ENCODE measurements at places on chromosomes 1 and 21.

GRCh38 chr21:41865002-41865777, 14.0 kb downstream of the PRDM15 start:
- DNase-seq = no peak

DNA sequence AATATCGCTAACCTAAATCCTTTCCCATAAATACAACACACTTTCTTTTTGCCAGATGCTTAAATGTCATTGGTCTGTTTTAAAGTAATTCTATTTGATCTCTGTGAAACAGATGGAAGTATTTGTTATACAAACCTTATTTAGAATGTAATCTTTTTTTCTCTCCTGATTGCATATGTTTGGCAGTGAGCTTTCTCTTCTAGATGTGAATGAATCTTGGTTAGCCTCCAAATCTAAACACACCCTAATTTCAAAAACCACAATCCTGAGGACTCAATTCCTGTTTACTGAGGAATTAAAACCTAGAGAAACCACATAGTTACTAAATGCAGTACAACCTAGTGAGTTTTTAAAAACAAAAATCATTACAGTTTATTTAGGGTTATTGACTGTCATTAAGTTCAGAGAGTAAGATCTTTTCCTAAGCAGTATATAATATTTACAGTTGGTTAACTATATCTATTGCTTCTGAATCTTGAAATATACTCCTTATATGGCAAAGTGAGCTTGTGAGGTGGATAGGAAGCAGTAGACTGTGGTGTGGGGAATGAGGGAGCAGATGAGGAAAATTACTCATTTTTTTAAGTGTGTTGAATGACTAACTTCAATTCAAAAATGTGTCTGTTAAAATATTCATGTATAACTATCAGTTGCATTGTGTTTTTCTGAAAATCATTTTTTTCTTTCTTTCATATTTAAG, 218.7 kb downstream of the FMN2 start:
- no peak for DNase-seq

- DNase-seq = no peak
These were observed 500 bp upstream of the DOCK7 start for GRCh38 chr1:62688687-62689085.

- DNase-seq = no peak
These were observed 27.8 kb upstream of the SLC26A9 start for GRCh38 chr1:205971082-205971481.

DNA sequence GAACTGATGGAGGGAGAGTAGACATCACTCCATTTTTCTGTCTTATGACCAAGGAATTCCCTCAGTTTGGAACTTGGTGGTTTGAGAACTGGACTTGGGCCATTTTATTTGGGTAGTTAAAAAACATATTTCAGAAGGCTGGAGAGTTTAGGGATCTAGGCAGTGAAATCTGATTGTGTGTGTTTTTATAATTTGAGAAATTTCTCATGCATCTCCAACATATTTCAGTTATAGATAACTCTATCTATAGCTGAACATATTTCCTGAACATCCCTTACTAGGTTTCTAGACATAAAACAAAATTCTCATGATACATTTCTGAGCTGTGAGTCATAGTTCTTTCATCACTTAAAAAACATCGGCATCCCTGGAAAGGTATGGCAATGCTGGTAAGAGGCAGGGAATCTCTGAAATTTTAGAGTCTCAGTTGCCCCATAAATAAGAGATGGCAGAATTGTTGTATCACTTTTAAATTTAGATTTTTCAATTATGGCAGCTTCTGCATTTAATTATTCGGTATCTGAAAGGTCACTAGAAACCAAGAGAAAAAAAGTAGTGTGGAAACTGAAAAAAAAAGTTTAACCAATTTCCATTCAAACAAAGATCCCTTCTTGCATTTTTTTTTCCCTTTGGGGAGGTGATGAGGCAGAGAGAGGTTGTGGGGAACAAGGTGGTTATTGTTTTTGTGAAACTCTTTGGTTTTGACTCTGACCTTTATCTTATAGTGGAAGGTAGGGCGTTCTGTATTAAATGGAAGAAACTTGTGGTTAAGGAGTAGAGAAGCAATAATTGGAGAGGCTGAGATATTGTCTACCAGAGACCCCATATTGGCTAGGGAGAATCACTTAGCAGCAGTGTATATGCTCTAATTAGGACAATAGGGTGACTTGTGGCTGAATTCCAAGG, 102.9 kb downstream of the FASLG start:
- no peak for DNase-seq

GRCh38 chr21:42089093-42089631, 18.0 kb downstream of the UMODL1 start:
- no peak for DNase-seq

- no peak for DNase-seq
These were observed 15.1 kb downstream of the PRMT2 start for GRCh38 chr21:46650476-46651098.

GRCh38 chr1:14479865-14480264, 118.6 kb upstream of the KAZN start:
- DNase-seq = no peak

- DNase-seq = no peak
These were observed 1.2 kb downstream of the SPATA46 start for GRCh38 chr1:162375463-162375862.

- peak; percentile 39 for DNase-seq
These were observed 57.2 kb upstream of the LRRN2 start for GRCh38 chr1:204742676-204743251.

- DNase-seq = peak; percentile 76
These were observed 40.6 kb downstream of the AKNAD1 start for GRCh38 chr1:108816049-108816893.

DNA sequence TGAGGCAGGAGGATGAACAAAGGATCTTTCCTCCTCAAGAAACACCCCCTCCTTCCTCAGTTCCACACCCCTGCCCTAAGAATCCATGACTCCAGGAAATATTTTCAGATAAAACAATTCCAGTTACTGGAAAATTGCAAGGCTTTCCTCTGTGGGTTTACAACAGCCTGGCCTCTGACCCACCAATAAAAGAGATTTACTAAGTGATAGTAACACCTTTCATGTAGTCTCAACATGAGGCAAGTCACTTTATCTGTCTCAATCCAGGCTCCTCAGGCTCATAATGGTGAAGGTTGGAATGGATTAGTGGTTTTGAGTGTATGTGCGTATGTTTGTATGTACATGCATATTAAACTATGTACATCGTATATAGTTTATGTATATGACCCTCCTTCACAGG, 71.4 kb upstream of the PPP2R5A start:
- DNase-seq = no peak

DNA sequence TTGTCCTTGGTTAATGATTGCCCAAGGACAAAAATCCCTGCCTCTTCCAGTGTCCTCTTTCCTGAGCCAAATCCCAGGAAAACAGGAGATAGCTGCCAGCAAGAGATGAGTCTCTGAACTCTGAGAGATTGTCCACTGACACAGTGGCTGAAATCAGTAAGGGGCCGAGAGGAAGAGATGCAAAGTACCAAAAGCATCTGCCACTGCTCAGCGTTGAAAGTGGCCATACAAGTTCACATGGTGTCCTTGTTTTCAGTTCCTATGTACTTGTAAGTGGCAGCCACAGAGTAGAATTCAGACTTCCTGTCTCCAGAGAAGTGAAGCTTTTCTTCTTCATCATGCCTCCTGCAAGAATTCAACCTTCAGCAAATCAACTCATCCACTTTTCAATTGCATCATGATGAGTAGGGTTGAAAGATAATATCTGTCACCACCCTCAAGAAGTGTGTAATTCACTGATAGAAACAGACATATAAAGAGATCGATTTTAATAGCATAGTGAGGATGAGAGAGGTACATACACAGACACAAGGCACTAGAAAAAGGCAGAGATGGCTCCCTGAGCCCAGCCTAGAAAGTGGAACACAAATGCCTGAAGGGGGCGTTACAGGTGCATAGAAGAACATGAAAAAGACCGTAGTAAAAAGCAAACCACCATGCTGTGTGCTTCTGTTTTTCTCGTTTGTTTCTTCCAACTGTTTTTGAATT, 185.8 kb downstream of the MRPL39 start:
- DNase-seq = peak; percentile 33

DNA sequence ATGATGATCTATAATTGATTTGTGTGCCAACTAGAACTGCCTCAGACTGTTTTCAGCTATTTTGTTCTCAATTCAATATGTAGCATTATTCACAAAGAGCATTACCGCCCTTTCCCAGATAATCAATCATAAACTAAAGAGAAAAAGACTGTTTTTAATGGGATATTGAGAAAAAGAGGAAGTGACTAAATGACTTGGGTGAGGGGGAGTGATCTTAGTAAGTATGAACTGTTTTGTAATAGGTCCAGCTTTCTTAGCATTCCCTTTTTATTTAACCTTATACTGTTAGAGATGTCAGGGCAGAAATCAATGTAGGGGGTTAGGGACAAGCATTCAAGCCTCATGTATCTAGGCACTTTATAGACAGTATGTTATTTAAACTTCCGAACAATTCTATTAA, 157.8 kb upstream of the DPYD start:
- DNase-seq = no peak

GRCh38 chr1:3319874-3320245, 134.6 kb upstream of the ARHGEF16 start:
- DNase-seq = no peak

- no peak for DNase-seq
These were observed 7.6 kb downstream of the DCLRE1B start for GRCh38 chr1:113912594-113913311.

- no peak for DNase-seq
These were observed 2.5 kb upstream of the SERBP1 start for GRCh38 chr1:67432745-67433144.

GRCh38 chr1:174074757-174075156, 52.6 kb upstream of the RC3H1 start:
- DNase-seq = no peak

- DNase-seq = no peak
These were observed 284.9 kb downstream of the PBX1 start for GRCh38 chr1:164843743-164844500.

GRCh38 chr1:30611741-30612309, 111.6 kb downstream of the MATN1 start:
- DNase-seq = no peak
